Breast epithelium (tissue), 4 donors: ENCODE measurements at places on chromosomes 4 and X. TPM values are rescaled to one million over a fixed set of nuclear protein-coding genes. Genes with fewer than 3 reads are reported as not detected.

DNA sequence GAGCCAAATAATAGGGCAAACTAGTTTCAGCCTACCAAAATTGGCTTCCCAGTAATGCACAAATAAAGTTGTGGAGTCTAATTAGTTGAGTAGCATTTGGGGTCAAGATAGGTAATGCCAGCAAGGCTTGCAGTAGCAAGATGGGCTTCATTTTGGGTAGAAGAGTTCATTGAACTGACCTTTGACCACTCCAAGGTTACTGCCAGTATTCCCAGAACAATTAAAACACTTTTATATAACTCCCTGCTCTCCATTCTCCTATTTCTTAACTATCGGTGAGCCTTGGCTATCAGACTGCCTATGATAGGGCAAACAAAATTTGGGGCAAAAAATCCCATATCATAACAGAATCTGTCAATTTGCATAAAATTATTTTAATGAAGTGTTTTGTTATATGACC is 7.1 kb downstream of the DNAAF6 start:
- no peaks in the 10 kb centered on the region for H3K27me3 ChIP-seq
- no peak for DNase-seq
- no peak overlapping the region for H3K27ac ChIP-seq
- no peaks in the 10 kb centered on the region for H3K36me3 ChIP-seq
- no peaks in the 10 kb centered on the region for H3K4me1 ChIP-seq

- H3K4me3 ChIP-seq = no peak overlapping the region
- H3K4me1 ChIP-seq = no peaks in the 10 kb centered on the region
Observed at GRCh38 chr4:85430697-85431096, 44.3 kb upstream of the ARHGAP24 start.

- H3K27ac ChIP-seq = no peak overlapping the region
- H3K4me3 ChIP-seq = no peak overlapping the region
- DNase-seq = no peak
- H3K4me1 ChIP-seq = no peaks in the 10 kb centered on the region
- no peaks in the 10 kb centered on the region for H3K36me3 ChIP-seq
- no peaks in the 10 kb centered on the region for H3K27me3 ChIP-seq
Observed at GRCh38 chr4:111126340-111126739, 503.5 kb upstream of the PITX2 start.

DNA sequence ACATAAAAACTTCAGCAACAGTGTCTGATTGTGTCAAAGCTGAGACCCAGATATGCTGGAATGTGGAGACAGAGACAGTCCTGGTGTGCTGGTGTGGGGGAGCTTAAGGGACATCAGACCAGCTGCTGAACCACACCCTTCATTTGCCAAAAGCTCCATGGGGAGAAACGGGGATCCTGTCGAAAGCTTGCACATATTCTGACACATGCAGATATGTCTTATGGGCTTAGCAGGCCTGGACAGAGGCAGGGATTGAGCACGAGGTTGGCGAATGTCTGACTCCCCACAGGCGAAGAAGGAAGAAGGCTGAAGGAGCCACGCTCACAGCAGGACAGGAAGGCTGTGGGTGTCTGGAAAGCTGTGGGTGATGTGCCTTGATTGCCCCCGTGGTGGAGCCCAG is 72.1 kb upstream of the ACSL1 start:
- no peak overlapping the region for H3K27ac ChIP-seq
- DNase-seq = no peak
- no peaks in the 10 kb centered on the region for H3K27me3 ChIP-seq
- no peaks in the 10 kb centered on the region for H3K36me3 ChIP-seq

- peak overlapping the region; percentile 97 for H3K4me3 ChIP-seq
- peak; percentile 57 for DNase-seq
Observed at GRCh38 chr4:107719207-107719921, 670 bp downstream of the PAPSS1 start.

ANXA3 gene
- 37.6 TPM for total RNA-seq

IL2RG gene
- 8.0 TPM for total RNA-seq
